NCI-H2107 (cell line): ENCODE measurements at places on chromosomes 12 and 14.

DNA sequence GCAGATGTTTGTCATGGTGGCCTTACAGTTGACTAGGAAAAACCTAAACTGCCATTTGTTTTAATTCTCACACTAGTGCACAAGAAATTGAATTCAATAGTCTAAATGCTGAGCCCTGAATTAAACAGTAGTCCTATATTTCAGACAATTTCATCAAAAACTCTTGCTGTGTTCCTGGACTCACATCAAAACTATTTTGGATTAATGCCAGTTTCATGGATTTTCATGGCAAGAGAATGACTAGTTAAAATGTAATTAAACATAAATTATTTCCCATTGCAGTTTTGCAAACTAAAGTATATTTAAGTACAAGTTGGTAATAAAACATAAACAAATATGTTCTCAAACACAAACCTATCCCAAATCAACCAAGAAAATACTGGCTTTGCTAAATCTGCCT lies 468.0 kb upstream of the PRICKLE1 start:
- no peak for DNase-seq

- no peak for DNase-seq
These were observed 267.4 kb downstream of the ADAMTS20 start for GRCh38 chr12:43284486-43285158.

DNA sequence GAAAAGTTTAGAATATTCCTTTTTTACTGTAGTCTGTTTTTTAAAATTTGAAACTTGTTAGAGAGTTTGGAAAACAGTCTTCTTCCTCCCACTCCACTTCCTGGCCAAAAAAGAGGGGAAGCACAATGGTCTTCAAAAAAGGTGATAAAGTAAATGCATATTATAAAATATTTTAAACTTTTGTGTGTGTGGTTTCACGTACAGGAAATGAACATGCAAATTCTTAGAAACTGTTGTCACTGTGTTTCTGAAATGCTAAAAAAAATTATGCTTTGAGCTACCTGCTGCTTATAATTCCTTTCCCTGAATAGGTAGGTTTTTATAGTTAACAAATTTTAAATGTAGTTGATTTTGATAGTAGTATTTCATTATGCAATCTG lies 2.9 kb downstream of the FGFR1OP2 start:
- DNase-seq: no peak

GRCh38 chr12:99352269-99352668 lies 295.3 kb upstream of the GARIN6 start:
- DNase-seq: no peak
